ENCODE measurements at places on chromosomes 13 and 19.

GRCh38 chr13:51326777-51327176, 12.7 kb upstream of the SERPINE3 start:
- DNase-seq: no peak

DNA sequence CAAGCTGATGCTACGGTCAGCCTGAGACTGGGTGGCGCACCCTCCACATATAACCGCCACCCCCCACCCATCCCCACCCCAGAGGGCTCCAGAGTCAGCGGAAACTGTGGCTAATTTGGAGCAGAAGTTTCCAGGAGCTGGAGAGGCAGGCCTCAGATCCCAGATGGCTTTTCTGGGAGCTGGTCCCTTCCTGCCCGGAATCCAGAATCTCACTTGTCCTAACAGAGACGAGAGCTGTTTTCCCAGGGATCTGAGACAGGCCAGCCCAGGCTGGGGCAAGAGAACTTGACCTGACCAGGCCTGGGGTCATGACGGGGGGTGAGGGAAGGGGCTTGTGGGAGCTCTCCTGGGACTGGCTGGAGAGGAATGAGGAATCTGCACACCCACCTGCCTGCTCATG, 6.5 kb downstream of the EPHX3 start:
- DNase-seq: no peak

GRCh38 chr13:105965910-105966309, 569.6 kb downstream of the EFNB2 start:
- no peak for DNase-seq

DNA sequence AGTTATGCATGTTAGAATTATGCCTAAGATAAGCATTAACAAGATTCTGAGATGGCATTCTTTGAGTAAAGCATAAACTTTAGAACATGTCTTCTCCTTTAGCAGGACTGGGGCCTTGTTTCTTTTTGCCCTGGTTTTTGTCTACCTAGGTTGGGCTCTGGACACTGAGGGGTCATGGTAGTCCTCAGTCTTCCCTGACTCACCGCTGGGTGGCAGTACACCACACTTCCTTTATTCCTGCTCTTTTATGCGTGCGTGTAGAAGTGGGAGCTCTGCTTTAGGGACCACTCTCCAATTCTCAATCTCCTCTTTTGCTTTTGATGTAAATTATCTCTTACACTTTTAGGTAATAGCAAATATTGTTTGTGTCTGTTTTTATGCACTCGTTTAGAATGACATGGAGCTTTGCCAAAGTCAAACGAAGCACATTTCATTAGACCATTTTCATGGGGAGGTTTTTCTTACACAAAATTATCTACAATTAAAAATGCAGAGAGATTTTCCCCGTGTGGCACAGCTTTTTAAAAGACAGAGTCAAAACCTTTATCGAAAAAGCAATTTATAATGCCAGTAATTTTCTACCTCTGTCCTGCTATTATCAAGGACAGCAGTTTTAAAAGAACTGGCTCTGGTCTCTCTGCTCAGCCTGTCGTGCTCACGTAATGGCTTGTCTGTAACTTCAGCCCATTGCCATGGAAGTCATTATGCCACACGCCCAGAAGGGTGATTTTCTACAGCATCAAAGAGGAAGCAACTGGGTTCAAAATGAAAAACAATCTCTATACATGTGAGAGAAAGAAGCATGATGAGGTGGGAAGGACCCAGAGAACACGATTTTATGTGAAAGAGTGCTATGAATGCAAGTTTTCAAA, 413.9 kb downstream of the COG6 start:
- DNase-seq: peak; percentile 50

DNA sequence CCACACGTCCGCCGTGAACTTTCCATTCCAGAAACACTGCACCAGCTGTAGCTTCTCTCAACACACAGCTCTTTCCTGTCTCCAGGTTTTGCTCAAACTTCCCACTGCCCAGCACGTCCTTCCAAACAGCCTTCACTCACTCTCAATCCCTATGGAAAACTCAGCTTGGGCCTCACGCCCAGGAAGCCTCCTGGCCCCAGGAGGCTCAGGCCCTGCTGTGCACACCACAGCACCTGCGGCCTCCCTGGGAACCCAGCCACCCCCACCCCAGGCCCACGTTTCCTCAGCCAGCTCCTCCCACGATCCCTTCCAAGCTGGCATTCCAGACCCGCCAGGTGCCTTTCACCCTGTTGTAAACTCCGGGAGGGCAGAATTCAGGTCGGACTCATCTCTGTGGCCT, 35.2 kb downstream of the C13orf46 start:
- peak; percentile 59 for DNase-seq

GRCh38 chr19:17931532-17932191, 1.2 kb upstream of the CCDC124 start:
- peak; percentile 26 for DNase-seq

DNA sequence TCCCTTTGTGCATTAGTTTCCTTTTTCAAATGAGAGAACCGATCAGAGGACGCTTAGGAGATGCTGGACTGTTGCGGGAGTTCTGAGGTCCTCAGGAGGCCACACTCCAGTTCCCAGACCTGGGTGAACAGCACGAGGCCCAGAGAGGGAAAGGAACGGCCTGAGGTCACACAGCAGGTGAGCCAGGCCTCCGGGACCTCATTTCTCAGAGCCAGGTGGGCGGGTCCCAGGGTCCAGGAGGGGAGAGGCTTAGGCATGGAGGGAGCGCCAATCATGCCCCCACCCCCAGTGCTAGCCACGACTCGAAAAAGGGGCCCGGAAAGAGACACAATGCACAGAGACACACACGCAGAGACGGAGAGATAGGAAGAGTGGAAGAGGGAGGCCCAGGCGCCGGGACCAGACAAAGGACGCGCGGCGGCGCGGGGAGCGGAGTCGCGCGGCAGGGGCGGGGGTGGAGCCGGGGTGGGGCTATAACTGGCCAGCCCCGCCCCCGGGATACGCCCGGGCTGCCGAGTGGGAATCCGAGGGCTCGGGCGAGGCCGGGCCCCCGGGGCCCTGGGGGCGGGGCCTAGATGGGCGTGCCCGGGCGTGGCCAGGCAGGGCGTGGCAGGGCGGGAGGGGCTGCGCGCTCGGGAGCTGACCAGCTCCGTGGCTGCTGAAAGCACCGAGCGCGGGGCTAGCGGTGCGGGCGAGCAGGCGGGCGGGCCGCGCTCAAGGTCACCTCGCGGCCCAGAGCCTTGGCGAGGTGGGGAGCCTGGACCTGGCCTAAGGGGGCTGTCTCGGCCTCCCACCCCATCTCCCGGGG, 1.6 kb downstream of the ELAVL3 start:
- peak; percentile 43 for DNase-seq

DNA sequence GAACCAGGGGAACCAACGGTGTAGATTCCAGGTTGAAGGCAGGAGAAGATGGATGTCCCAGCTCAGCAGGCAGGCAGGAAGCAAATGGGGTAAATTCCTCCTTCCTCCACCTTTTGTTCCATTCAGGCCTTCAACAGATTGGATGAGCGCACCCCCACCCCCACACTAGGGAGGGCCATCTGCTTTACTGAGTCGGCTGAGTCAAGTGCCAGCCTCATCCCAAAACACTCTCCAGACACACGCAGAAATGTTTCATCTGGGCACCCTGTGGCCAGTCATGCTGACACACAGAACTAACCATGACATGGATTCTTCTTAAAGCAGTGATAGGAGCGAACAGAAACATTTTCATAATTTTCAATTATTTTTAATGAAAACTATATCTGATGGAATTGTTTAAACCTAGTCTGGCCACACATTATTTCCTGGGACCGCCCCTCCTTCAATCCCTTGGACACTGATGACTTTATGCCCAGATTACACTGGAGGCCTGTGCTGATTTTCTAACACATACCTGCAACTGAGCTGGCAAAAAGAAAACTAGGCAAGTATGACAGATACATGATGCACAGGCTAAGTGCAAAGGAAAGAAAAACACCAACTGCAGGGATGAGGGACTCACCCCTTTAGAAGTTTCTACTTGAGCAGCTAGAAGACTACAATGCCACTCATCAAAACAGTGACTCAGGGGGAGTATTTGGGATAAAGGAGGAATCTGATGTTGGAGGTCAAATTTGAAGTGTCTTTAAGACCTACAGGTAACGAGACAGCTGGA, 154.2 kb downstream of the TNFRSF19 start:
- DNase-seq: no peak

DNA sequence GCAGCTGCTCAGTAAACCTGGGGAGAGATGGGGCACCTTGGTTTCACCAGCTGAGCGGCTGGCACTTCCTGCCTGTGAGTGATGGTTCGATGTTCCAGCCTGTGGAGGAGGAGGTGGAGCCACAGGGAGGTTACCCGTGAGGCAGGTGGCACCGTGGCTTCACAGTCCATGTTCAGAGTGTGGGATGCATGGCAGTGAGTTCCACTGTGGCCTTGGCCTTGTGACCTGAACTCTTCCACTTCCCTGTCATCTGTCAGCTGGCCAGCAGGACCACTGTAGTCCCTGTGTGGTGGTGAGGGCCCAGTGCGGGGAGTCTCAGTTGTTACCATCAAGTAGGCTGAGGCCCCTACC, 16.9 kb downstream of the SMARCA4 start:
- no peak for DNase-seq

- DNase-seq: no peak
These were observed 10.9 kb upstream of the DNMT1 start for GRCh38 chr19:10205636-10206035.

GRCh38 chr19:28881616-28882015, 331.3 kb downstream of the UQCRFS1 start:
- DNase-seq: no peak

DNA sequence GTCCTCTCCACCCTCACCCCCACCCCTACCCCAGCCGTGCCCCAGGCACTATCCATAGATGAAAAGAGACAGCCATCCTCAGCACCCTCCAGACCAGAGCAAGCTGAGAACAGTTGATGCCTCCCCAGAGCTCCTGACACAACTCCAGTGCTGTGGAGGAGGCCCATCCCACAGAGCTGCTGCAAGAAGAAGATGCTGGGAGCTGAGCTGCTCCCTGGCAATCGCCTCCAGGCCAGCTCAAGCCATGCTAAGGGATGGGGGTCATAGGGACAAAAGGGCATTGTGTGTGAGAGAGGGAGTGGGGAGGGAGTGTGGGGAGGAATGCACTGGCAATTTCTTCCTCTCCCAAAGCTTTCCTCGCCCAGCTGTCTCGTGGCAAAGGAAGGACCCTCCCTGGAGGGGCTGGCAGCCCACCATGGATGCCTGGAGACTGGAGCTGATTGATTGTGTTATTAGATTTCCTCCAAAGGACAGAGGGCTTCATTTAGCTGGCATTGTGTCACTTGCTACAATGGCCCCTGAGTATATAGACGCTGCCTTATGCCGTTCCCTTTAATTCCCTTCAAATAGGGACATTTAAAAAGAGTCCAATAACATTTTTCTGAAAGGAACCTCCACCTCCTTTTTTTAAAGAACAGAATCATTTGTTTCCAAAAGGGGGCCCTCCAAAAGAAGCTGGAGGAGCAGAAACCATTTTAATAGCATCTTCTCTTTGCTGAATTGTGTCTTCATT, 476.4 kb downstream of the FOXO1 start:
- DNase-seq: peak; percentile 28

DNA sequence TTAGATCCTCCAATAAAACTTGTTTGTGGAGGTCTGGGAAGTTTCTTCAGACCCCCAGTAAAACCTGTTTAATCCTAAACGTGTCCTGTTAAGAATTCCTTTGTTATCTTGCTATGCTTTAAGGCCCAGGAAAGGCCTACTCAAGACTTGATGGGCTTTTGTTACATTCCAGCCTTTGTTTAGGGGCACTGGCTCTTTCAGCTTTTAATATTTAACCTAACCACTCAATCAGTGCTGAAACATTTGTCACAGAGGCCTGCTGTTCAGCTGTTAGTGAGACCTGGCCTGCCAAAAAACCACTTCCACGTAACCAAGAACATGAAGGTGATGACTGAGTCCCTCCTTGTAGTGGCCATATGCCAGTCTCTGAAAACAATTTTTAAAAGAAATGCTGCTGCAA, 41.7 kb downstream of the PCDH17 start:
- DNase-seq: no peak

DNA sequence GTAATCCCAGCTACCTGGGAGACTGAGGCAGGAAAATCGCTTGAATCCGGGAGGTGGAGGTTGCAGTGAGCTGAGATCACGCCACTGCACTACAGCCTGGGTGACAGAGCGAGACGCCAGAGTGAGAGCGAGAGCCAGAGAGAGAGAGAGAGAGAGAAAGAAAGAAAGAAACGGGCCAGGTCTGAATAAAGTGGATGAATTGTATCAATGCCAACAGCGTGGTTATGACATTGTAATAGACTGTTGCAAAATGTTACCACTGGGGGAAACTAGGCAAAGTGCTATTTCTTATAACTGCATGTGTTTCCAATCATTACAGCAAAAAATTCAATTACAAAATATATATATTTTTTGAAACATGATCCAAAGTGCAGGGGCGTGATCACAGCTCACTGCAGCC, 11.8 kb upstream of the BTBD2 start:
- no peak for DNase-seq

DNA sequence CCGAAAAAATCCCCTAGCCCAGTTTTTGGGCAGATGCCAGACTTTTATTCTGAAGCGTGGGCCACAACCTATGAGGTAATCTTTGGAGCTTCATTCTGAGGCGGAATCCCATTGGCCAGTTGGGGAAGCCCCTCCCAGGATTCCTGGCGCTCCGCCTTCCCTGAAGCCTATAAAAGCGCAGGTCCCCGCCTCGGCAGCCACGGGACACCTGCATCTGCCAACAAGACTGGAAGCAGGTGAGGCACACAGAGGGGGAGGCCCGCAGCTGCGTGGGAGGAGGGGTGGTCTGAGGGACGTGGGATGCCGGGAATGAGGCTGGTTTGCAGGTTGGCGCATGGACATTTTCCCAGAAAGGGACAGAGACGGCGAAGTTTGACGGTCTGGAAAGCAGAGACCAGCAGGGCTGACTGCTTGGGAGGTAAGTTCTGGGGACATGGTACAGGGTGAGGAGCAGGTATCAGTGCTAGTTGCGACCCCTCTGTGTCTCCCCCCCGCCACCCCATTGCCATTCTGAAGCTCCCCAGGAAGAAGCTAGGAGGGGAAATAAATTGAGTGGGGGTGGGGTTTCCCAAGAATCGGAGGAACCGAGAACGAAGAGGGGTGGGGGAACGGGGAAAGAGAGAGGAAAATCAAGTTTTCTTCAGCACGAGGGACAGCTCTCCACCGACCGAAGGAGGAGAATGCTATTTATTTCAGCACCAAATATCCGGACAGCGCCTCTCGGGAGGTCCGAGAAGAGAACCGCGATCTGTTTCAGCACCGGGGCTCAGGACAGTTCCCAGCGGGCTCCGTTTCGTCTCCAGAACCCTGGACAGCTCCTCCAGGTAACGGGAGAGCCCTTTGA, 22.4 kb upstream of the FEM1A start:
- peak; percentile 85 for DNase-seq

DNA sequence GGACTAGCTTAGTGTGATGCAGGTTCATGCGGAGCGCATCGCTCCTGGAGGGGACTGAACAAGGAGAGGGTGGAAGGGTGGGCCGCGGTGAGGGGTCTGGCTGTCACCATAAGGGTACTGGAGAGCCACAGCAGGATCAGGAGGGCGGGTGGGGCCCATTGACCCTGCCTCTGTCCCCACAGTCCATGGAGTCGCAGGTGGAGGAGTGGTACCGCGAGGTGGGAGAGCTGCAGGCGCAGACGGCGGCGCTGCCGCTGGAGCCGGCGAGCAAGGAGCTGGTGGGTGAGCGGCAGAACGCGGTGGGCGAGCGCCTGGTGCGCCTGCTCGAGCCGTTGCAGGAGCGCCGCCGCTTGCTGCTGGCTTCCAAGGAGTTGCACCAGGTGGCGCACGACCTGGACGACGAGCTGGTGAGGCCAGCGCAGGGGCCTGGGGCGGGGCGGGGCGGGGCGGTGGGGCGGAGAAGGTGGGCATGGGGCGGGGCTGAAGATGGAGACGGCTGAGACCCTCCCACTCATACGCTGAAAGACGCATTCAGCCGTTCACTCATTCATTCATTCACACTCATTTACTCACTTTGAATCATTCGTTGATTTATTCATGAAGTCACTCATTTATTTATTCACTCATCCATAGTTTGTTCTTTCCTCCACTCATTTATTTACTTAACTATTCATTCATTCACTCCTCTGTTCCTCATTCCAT, 27.5 kb upstream of the SHKBP1 start:
- DNase-seq: no peak
